LNCaP clone FGC (cell line): ENCODE measurements at places on chromosomes 1 and 21.

- no peak for DNase-seq
These were observed 2.4 kb upstream of the PROX1 start for GRCh38 chr1:213985209-213986019.

DNA sequence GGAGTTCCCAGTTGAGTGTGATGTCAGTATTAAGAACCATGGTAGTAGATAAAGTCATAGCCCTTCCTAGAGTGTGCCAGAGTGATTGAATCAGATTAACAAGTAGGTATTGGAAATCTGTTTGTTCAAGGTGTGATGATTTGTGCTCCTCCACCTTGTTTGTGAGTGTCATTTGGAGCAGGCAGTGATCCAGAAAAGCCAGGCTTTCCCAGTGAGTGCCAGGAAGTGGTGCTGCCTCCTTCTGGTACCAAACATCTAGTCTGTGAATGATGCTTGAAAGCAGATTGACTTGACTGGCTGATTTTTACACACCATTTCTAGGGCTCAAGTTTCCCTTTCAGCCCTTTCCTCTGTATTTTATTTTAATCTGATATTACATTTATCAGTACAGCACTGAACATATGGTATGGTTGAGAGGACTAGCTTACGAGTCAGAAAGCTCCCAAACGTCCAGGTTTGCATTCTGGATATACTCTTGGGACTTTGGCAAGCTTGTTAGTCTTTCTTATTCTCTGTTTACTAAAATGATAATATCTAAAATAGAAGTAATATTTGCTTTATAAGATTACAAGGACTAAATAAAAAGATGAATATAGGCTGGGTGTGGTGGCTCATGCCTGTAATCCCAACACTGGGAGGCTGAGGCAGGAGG lies 100.7 kb downstream of the PATJ start:
- DNase-seq = peak; percentile 57

- no peak for DNase-seq
These were observed 19.5 kb downstream of the STK40 start for GRCh38 chr1:36366091-36366661.

- DNase-seq = no peak
These were observed 384.3 kb downstream of the PTPRU start for GRCh38 chr1:29620631-29621030.

- DNase-seq = no peak
These were observed 4.2 kb upstream of the FAM131C start for GRCh38 chr1:16077406-16078245.

- no peak for DNase-seq
These were observed 67.3 kb downstream of the PUM1 start for GRCh38 chr1:30998171-30998570.

GRCh38 chr1:84452436-84452835 lies 26.6 kb upstream of the RPF1 start:
- DNase-seq = no peak

DNA sequence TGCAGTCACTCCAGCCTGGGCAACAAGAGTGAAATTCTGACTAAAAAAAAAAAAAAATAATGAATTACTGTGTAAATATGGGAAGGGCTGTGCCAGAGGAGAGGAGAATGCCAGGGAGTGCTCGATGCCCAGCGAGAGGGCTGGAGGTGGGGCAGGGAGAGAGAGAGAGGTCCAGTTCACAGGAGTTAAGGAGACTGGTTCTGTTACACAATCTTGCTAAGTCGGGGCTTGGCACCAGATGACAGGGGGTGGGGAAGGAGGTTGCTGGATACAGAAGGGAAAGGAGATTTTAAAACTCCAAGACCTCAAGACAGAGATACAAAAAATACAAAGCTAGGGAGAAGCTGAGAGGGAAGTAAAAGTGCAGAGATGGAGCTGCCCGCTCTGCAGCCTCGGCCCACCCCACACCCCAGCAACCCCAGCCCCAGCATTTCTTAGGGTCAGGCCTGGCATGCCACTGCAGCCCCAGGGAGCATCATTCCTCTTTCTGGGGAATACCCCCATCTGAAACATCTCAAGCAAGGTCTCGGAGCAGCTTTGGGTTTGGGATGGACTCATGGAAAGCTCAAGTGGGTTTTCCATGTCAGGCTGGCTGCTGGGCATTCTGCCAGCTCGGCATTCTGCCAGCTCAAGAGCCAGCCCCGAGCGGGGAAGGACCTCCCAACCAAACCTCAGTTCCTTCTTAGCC lies 991 bp downstream of the SELENBP1 start:
- DNase-seq = peak; percentile 76
